ENCODE measurements at places on chromosomes 7 and 10.

DNA sequence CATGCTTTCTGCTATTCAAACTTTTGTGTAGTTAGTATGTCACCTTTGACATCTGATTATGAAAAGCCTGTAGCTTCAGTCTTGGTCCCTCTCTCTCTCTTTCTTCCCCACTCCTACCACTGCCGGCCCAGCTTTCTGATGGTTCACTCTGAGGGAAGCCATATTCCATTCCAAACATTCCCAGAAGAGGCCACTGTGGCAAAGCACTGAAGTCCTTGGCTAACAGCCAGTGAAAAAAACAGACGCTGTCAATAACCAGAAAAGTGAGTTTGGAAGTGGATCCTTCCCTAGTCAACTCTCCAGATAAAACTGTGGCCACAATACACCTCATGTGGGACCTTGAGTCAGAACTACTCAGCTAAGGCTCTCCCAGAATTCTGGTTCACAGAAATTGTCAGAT is 950.7 kb upstream of the PHF14 start:
- DNase-seq, result peak; percentile 0

GRCh38 chr10:6530966-6531365 is 49.1 kb downstream of the PRKCQ start:
- DNase-seq, result no peak

DNA sequence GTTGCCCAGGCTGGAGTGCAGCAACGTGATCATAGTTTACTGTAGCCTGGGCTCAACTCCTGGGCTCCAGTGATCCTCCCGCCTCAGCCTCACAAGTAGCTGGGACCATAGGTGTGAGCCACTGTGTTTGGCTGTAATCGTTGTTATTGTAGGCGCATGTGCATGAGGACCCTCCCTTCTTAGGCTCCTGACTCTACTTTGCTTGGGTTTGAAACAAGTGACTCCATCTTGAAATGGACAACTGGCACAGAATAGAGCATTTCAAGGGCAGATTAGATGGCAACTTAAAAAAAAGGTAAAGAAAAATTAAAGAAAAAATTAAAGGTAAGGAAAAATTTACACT is 15.4 kb upstream of the GIMAP8 start:
- no peak for DNase-seq

GRCh38 chr7:35781767-35782515 is 18.9 kb upstream of the SEPTIN7 start:
- DNase-seq, result no peak

GRCh38 chr7:94111009-94111408 is 106.9 kb upstream of the BET1 start:
- DNase-seq, result no peak

DNA sequence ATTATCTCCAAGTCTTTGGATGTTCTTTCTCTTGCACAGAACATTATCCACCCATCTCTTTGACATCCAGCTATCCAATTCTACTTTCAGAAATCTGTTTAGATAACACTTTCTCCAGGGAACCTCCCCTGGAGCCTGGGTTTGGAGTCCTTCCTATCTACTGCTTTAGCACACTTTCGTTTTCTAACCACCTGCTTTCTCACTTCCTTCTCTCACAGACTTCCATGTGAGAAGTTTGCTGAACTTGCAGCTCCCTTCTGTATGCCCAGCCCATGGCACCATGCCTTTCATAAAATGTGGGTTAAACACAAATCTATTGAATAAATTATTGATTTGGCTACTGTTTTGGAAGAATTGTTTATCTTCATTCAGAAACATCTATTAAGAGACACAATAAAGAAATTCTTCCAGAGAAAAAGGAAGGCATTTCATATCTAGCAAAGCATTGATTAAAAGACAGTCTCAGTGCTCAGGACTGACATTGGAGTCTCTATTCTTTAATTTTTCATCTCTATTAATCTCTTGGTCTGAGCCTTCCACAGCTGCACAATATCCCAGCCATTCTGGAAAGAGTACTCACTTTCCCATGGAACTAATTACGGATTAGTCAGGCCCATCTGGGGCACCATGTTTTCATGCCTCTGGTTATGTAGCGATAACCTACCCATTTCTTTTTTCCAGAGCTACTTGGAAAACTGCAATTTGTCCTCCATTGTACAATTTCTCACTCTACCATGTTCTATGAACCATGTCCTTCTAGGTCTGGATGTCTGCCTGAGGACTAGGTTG is 1077.3 kb downstream of the SORCS3 start:
- no peak for DNase-seq

- no peak for DNase-seq
Measured at GRCh38 chr10:110013630-110014293, 6.0 kb downstream of the ADD3 start.

DNA sequence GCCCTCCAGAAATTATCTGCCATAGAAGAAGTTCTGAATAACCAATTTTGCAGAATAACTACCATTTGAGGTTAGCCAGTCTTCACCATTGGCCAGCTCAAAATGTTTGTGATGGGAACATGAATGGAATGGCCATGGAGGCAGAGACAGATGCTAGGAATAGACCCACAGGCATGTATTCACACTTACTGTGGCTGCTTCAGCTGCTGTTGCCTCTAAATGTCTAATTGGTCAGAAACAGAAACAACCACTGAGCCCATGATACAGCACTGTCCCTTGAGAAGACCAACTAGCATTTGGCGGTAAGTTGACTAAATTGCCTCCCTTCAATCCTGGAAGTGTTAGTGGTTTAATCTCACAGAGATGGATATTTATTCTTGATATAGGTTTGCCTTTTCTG is 38.6 kb upstream of the TAS2R16 start:
- no peak for DNase-seq

DNA sequence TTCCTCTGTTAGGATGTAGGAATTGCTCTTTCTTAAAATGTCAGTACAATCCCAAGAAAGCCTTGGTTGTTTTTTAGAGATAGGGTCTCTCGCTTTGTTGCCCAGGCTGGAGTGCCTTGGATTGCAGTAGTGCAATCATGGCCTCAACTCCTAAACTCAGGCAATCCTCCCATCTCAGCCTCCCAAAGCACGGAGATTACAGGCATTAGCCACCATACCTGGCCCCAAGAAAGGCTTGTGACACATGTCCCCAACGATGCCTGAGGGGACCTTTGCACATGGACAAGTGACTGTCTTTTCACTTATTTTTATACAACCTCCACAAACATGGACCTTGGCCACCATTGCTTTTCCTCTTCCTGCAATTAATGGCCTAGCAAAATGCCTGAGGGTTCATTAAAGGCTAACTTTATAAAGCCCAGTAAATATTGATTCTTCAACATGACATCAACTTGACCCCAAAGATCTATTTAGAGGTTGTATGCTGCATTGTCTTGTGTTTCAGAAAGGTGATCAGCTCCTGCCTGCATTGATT is 10.0 kb upstream of the SPOCK2 start:
- no peak for DNase-seq

- no peak for DNase-seq
Measured at GRCh38 chr10:128024426-128024825, 101.8 kb downstream of the MKI67 start.

DNA sequence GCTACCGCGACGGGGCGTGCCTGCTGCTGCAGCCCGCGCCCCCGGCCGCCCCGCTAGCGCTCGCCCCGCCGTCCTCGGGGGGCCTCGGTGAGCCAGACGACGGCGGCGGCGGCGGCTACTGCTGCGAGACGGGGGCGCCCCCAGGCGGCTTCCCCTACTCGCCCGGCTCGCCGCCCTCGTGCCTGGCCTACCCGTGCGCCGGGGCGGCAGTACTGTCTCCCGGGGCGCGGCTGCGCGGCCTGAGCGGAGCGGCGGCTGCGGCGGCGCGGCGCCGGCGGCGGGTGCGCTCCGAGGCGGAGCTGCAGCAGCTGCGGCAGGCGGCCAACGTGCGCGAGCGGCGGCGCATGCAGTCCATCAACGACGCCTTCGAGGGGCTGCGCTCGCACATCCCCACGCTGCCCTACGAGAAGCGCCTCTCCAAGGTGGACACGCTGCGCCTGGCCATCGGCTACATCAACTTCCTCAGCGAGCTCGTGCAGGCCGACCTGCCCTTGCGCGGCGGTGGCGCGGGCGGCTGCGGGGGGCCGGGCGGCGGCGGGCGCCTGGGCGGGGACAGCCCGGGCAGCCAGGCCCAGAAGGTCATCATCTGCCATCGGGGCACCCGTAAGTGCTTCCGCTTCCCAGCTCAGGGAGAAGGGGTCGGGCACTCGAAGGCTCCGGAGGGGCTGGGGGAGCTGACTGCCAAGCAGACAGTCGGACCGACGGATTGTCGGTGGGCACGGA is 761 bp downstream of the PTF1A start:
- DNase-seq, result no peak

- no peak for DNase-seq
Measured at GRCh38 chr10:17905491-17905890, 46.2 kb upstream of the SLC39A12 start.

GRCh38 chr7:142566271-142566670 is 183.0 kb upstream of the PRSS1 start:
- DNase-seq, result no peak

DNA sequence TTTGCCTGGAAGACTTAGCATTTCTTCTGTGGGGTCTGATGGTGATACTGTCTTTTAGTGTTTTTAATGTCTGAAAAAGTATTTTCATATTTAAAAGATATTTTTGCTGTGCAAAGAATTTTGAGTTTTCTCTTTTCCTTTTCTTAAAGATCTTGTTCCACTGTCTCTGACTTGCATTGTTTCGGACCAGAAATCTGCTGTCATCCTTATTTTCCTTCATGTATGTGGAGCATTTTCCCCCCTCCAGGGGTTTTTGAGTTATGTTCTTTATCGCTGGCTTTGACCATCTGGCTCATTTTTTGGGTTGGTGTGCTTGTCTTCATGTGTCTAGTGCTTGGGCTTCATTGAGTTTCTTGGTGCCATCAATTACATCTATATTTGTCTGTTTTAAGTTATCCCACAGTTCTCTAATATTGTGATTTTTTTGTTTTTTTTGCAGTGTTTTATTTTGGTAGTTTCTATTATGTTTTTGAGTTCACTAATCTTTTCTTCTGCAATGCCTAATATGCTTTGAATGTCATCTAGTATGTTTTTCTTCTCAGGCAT is 119.9 kb downstream of the MGMT start:
- no peak for DNase-seq

DNA sequence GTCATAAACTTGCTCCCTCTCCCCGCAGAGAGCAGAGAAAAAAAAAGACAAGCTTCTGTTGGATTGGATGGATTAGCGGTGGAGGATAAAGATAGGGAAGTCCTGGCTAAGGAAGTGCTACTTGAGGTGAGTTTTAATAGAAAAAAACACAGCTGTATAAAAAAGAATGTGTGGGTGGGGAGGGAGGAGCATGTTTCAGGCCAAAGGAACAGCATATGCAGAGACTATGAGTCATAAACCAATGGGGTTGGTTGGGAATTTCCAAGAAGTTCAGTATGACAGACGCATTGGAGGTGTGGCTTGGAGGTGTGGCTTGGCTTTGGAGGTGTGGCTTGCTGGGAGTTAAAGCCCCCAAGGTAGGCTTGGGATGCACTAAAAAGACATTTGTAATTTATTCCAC is 103.0 kb upstream of the LSM8 start:
- DNase-seq, result no peak

- DNase-seq, result no peak
Measured at GRCh38 chr7:35619863-35620262, 75.1 kb downstream of the HERPUD2 start.

DNA sequence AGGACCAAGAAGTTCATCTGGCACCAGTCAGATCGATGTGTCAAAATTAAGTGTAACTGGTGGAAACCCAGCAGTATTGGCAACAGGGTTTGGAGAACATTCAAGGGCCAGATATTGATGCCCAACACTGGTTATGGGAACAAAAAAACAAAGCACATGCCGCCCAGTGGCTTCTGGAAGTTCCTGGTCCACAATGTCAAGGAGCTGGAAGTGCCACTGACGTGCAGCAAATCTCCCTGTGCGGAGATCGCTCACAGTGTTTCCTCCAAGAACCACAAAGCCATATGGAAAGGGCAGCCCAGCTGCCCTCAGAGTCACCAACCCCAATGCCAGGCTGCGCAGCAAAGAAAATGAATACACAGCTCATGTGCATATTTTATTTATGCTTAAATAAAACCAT is 10.1 kb upstream of the C7orf33 start:
- no peak for DNase-seq

DNA sequence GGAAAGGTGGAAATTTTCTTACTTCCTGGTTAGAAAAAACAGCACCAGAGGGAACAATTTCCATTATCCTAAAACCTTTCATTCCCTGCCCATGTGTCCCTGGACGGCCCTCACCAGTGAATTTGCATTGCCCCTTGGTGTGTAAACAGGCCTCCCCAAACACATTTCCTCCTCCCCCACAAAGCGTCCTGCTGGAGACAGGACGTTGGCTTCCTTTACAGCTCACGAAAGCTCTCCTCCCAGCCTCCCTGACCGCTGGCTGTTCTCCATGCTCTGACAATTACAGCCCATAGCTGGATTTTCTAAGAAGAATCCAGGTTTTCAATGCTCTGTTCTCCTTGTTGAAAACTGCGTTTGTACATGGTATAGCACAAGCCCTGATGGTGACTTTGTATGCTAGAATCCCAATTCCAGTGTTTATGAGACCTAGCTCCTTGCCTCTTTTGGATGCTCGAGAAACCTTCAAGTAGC is 724.2 kb upstream of the CELF2 start:
- peak; percentile 70 for DNase-seq

DNA sequence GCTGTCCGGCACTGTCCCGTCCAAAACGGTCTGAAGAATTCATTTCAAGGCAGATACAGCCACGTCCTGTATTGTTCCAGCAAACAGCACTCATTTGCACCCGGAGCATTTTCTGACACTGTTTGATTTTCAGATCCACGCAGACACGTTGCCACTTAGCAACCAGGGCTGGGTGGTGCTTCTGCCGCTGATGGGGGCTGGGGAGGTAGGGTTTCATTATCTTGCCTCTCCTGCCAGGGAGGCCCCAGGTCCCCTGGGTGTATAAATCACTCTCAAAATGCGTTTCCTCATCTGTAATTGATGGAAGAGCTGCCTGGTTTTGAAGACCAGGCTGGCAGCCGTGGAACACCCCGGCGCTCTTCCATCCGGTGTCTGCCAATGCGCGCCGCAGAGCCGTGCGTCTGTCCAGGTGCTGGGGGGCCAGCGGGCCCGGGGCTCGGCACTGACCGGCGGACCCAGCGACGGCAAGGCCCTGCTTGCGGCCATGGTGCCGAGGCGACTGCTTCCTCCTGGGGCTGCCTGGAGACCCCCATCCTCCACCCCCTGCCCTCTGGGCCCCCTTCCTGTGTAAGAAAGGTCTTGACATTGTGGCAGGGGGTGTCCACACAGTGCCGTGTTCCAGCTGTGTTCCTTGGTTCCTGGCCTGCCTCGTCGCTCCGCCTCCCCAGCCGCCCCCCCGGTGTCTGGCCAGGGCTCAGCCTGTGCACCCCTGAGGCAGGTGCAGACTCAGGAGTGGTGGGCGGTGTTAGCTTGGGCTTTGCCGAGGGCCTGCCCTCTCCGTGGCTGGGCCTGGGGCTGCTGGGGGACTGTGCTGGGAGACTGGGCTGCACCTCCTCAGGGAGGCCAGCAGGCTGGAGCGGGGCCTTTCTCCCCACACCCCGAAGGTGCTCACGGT is 16.6 kb downstream of the ADGRA1 start:
- DNase-seq, result no peak
